ENCODE measurements at places on chromosomes 6 and 20.

GRCh38 chr20:17343656-17344452 is 117.0 kb downstream of the PCSK2 start:
- DNase-seq = no peak

- peak; percentile 52 for DNase-seq
Measured at GRCh38 chr20:43942667-43943285, 28.1 kb downstream of the TOX2 start.

DNA sequence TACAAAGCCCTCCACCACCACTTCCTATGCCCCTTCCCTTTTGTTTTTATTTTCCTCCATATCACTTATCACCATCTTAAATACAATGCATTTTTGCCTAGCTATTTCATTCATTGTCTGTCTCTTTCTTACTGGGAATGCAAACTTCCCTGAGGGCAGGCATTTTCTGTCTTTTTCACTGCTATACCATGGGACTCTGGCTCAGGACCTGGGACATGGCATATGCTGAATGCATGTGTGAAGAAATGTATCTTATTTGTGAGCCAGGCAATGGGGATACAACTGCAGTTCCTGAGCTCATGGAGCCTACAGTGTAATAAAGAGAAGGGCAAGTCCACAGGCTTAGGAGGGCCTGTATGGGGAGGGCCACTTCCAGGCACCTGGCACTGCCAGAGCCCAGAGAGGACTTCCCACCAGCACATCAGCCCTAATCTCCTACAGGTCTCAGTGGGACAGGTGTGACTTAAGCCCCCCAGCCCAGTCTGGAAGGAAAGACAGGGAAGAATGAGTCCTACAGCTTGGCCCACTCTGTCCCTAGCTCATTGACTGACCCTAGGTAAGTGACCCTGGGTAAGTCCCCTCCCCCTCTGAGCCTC is 43.2 kb downstream of the TFEB start:
- no peak for DNase-seq

DNA sequence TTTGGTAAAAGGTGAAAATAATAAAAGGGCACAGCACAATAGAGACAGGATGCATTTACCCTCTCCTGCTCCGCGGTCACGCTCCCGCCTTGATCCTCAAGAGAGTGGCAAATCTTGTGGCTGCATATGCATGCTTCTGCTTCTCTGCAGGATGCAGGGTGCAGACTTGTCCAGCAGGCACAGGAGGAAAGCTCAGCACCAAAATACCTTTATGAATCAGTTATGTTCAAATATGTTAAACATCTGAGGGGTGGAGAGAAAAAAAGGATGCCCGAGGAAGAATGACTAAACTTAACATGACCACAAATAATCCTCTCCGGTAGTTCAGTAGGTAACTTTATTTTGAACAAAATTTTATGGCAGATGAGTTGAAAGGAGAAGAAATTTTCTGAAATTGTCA is 366.1 kb upstream of the SOX4 start:
- no peak for DNase-seq

- no peak for DNase-seq
Measured at GRCh38 chr6:106063448-106063850, 22.7 kb upstream of the PRDM1 start.

GRCh38 chr6:99495466-99495865 is 19.8 kb downstream of the USP45 start:
- DNase-seq = no peak

DNA sequence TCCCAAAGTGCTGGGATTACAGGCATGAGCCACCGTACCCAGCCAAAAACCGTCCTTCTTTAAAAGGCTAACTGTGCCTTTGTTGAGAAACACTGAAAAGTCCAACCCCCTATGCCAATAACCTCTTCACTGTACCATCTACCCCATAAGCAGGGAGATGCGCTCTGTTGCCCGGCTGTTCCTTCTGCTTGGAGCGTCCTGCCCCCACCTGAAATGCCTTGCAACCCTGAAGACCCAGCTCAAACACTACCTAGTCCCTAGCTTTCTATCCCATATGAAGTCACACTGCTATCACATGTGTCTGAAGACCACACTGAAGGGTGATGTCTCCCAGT is 27.8 kb downstream of the UBE2V1 start:
- no peak for DNase-seq

GRCh38 chr6:24779416-24780016 is 4.8 kb downstream of the GMNN start:
- DNase-seq = no peak

- DNase-seq = no peak
Measured at GRCh38 chr6:140744659-140745320, 1370.3 kb upstream of the CITED2 start.

GRCh38 chr20:53282217-53282955 is 310.2 kb downstream of the TSHZ2 start:
- DNase-seq = no peak

DNA sequence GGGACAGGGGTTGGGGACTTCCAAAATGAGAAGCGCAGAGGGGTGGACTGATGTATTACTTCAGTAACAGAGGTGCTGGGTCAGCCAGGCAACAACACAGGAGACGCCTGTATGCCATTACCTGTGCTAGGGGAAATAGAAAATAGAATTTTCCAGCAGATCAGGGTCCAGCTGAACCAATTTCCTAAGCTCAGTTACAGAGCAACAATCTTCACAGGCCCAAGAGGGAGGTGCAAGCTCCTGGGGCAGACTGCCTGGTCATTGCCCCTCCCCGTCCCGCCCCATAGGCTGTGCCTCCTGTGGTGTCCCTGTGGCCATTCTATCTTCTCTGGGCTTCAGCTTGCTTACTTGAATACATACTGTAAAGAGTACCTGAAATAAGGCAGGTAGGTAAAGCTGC is 3.7 kb downstream of the KCNK5 start:
- no peak for DNase-seq

GRCh38 chr20:1472556-1473245 is 6.1 kb upstream of the NSFL1C start:
- no peak for DNase-seq

DNA sequence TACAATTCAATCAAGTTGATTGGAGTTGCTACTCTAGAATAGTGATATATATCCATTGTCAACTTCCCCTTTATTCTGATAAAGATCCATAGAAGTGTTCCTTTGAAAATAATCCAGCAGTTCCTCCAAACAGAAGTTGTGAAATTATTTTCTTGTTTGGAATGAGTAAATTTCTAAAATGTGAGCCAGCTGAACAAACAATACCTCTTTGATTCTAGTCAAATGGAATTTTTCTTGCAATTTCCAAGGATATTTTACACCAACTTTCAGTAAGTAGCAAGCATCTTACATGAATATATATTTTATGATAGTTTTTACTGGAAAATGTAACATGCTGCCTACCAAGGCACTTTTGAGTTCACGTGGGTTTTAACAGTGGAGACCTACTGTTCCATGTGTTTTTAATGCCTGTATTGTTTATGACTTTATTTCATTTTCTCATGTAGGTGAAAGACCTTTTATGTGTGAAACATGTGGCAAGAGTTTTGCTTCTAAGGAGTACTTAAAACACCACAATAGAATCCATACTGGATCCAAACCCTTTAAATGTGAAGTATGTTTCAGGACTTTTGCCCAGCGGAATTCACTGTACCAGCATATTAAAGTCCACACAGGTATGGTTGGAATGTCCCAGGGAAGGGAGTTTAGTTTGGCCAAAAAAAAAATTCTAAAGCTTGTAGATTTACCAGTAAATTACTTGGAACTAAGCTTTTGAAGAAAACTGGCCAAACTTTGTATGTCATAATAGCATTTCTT is 6.5 kb downstream of the GZF1 start:
- DNase-seq = no peak

GRCh38 chr6:5736016-5736738 is 270.5 kb downstream of the NRN1 start:
- no peak for DNase-seq

- no peak for DNase-seq
Measured at GRCh38 chr20:42907730-42908129, 282.0 kb downstream of the PTPRT start.

GRCh38 chr6:107033126-107033525 is 5.1 kb downstream of the MTRES1 start:
- peak; percentile 55 for DNase-seq

DNA sequence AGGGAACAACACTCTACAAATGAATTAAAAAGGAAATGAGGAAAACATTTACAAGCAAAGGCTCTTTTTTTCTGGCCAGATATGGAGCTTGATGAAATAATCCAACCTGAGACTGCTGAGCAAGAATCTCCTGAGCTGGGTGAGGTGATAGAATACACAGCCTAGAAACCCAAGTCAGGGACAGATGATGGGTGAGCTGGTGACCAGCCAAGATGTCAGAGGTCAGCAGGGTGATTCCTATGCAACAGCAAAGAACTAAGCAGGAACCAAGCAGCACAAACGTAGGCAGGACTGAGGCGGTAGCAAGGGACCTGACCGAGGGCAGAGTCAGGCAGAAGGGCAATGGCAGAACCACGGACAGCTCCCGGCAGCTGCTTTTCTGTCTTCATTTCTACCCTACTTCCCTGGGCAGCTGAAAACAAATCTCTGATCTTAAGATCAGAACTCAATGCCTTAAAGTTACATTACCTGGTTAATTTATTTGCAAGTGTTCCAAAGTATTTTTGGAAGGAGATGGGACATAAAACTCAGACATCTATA is 75.1 kb downstream of the CDC40 start:
- peak; percentile 14 for DNase-seq

DNA sequence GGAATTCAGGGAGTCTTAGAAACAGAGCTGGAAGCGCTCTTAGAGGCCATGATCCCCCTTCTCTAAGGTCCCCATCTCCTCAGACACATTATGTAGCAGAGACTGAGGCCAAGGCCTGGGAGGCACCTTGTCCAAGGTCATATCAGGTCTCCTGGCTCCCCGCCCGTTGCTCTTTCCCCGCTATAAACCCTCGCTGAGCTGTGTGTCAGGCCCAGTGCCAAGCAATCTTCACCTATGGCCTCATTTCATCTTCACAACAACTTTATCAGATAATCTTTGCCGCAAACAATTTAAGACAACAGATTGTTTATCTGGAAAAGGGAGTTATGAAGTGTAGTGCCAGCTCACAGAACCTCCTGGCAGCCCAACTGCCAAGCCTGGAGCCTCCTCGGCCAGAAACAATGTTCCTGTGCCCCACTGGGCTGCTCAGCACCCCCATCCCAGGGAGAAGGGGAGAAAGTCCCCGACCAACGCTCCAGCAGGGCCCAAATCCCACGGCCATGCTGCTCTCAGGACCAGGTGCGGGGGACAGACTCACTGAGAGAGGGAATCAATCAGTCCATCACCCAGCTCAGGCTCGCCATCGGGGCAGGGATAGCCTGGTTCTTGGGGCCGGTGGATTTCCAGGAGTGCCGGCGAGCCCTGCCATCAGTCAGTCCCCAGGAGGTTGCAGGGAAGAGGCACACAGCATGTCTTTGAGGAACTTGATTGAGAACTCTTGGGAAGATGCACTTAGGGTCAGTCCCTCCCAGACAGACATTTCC is 16.9 kb upstream of the FANCE start:
- no peak for DNase-seq

GRCh38 chr20:63394920-63395455 is 33.8 kb upstream of the CHRNA4 start:
- DNase-seq = no peak

- DNase-seq = no peak
Measured at GRCh38 chr6:13576017-13576416, 1.6 kb downstream of the SIRT5 start.

- DNase-seq = no peak
Measured at GRCh38 chr6:1630771-1631217, 21.1 kb downstream of the FOXC1 start.

DNA sequence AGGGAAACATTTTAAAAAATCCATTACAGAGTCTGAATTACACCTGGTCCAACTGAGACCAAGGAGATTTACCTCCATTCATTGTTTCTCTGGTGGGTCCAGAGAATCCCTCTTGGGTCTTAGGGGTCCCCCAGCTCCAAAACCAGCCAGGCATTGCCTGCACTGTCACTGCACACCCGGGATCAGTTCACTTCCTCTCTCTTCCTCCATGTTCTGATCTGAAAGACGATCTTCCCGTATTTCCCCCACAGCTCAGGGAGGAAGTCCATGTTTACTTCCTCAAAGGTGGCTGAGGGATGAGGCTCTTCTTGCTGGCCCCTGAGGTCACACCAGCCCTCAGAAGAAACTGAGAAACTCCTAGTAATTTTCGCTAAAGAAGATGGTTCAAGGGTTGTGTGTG is 159.7 kb downstream of the BMP7 start:
- no peak for DNase-seq

DNA sequence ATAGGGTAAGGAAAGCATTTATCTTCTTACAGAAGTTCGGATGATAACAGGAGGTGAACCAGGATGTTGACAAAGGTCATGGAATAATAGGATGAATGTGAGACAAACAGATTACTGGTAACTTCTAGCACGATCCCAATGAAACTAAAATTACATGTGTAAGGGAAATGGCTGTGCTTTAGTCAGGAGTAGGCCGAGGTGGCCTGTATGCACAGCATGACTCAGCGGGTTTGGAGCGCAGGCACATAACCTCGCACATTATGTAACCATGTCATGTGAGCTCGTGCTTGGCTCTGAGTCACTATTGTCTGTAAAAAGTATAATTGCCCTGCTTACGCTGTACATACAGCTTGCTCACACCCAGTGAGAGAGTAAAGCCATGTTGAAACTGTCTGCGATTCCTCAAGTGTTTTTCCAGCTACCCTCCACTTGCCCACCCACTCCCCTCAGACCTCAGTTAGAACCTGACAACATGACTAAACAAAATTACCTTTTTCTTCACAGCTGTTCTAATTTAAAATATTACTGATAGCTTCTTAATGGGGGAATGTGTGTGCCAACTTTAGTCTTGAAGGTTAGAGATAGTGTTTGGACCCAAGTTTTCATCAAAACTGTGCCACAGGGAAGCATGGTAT is 8.2 kb downstream of the CYB5R4 start:
- DNase-seq = no peak

DNA sequence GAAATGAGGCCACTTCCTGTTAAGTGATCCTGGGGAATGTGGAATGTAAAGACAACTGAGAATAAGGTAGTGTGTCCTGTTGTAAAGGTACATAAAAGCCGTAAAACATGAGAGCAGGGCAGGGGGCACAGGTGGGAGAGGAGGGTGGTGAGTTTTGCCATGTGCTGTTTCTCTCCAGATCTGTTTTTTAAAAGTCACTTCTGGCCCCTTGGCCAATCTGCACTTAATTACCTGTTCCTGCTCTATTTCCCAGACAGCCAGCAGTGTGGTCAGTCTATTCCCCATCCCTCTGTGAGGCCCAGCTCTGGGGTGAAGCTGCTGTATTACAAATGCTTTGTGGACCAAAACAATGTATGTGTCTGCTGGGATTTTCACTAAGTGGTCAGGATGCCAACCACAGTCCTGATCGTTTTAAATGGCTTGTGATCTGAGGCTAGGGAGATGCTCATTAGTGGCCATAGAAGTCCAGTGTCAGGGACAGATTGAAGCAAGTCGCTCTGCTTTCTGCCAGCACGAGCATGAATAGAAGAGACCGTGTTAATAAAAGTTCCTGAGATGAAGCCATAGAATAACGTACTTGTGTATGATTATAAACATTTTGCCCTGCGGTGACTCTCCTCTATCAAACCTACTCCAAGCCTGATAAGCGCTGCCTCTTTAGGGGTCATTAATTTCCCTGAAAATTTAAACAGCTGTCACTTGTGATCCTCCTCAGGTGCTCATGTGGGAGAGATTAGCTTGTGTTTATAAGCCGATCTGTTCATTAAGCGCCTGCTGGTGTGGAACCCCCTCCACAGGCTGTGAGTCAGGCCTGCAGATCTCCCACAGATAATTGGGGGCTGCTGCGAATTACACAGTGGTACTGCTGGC is 111.8 kb upstream of the CENPW start:
- no peak for DNase-seq
